GM23338 (cell line): ENCODE measurements at places on chromosomes 7 and 10. TPM values are rescaled to one million over a fixed set of nuclear protein-coding genes. Genes with fewer than 3 reads are reported as not detected.
A peak's percentile ranks its signal among the peaks of the same experiment; 100 is the strongest.

The COL13A1 gene
- 7.1 and 8.6 TPM in 2 replicates for total RNA-seq

The NUB1 gene
- total RNA-seq = 31.8 and 32.4 TPM in 2 replicates

The NPTX2 gene
- total RNA-seq = 24.1 and 29.9 TPM in 2 replicates

The LLCFC1 gene
- not detected in 2 replicates for total RNA-seq

The ZNF655 gene
- 55.8 and 61.3 TPM in 2 replicates for total RNA-seq

The FMC1 gene
- 4.8 and 5.2 TPM in 2 replicates for total RNA-seq

DNA sequence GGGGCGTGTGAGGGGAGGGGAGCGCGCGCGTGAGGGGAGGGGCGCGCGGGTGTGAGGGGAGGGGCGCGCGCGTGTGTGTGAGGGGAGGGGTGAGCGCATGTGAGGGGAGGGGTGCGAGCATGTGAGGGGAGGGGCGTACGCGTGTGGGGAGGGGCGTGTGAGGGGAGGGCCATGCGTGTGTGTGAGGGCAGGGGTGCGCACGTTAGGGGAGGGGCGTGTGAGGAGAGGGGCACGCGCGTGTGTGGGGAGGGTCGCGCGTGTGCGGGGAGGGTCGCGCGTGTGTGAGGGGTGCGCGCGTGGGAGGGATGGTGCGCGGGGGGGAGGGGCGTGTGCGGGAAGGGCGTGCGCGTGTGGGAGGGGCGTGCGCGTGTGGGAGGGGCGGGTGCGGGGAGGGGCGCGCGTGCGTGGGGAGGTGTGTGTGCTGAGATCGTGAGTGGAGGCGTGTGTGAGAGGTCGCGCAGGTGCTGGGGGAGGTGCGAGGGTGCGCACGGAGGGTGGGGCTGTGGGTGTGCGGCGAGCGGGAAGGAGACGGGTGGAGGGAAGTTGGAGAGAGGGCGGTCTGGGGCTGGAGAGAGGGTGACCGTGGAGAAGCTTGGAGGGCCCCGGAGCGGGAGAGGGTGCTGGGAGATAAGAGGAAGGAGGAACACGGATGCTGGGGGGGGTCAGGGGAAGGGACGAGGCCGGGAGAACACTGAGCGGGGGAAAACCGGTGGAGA lies 19.7 kb downstream of the MXI1 start:
- H3K4me1 ChIP-seq = peaks cover 14% of the 10 kb centered on the region
- H3K36me3 ChIP-seq = no peaks in the 10 kb centered on the region
- H3K4me3 ChIP-seq = peak overlapping the region; percentile 74
- no peak overlapping the region for H3K27ac ChIP-seq
- DNase-seq = peak; percentile 76

- H3K27ac ChIP-seq = no peak overlapping the region
- DNase-seq = no peak
- no peaks in the 10 kb centered on the region for H3K4me1 ChIP-seq
Observed at GRCh38 chr10:22534849-22535604, 179.4 kb downstream of the PIP4K2A start.

DNA sequence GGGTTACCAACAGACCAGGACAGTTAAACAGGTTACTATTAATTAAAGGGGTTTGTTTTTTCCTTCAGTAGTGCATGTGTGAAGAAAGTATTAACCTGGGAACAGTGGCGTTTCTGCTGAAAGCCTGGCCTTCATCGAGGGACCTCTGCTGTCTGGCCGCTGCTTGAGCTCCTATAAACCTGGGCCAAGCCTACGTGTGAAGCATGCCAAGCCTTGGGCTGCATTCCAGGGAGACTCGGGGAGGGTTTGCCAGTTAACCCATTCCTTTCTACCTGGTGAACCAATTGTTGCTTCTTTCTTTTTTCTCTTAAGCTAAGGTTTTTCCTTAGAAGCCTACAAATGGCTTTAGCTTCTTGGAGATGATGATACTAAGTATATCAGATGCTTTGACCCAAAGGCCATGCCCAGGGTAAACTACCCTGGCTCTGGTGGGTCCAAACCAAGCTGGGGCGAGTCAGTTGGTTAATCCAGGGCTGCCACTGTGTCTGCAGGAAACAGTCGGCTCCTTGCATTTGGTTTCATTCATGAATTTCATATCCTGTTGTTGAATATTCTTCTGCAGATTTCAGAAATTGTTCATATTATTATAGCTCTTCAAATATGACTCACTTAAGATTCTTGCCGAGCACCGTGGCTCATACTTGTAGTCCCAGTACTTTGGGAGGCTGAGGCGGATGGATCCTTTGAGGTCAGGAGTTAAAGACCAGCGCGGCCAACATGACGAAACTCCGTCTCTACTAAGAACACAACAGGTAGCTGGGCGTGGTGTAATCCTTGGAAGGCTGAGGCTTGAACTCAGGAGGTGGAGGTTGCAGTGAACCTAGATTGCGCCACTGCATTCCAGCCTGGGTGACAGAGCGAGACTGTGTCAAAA lies 23.8 kb downstream of the PFKP start:
- no peak overlapping the region for H3K4me3 ChIP-seq
- DNase-seq = peak; percentile 54
- 0 out of 2 replicates have a peak overlapping the region, but pooled peaks have one; percentile 10 for H3K27ac ChIP-seq
- no peaks in the 10 kb centered on the region for H3K27me3 ChIP-seq

DNA sequence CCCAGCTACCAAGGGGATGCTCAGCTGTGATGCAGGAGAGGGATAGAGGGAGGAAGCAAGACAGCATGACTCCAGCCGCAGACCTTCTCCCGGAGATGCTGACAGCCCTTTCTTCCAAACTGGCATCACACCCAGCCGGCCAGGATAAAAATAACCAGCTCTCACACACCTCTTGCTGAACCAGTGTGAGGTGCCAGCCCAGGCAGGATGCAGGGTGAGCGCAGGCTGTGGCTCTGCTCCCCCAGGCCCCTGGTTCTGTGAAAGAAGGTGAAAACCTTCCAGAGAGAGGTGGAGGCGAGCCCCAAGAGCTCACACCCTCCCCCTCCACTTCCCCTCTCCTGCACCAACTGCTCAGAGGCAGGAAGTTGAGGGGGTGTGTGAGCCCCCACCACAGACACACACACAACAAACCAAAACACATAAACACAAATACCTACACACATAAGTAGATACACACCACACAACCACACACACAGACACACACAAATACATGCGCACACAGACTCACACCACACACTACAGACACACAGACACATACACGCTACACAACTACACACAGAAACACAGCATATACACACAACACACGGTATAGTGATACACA lies 4.0 kb downstream of the GPR15LG start:
- no peaks in the 10 kb centered on the region for H3K27me3 ChIP-seq
- no peak for DNase-seq
- no peak overlapping the region for H3K4me3 ChIP-seq
- H3K4me1 ChIP-seq = no peaks in the 10 kb centered on the region
- no peak overlapping the region for H3K27ac ChIP-seq
- no peaks in the 10 kb centered on the region for H3K36me3 ChIP-seq

- no peak overlapping the region for H3K27ac ChIP-seq
- DNase-seq = no peak
- H3K4me3 ChIP-seq = no peak overlapping the region
Observed at GRCh38 chr7:92595281-92595680, 5.1 kb upstream of the FAM133B start.

DNA sequence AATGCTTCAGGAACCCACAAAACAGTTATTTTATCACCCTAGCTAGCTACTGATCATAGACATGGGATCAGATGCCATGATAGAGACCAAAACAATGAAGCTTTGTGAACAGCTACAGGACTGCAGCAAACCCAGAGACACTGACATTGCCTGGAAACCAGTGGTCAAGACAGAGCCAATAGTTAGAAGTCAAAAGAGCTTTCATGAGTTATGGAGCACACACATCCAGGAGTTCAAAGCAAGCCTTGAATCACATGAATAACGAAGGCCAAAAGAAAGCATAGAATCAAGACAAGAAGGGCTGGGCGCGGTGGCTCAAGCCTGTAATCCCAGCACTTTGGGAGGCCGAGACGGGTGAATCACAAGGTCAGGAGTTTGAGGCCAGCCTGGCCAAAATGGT lies 34.5 kb upstream of the GSAP start:
- no peak for DNase-seq
- no peak overlapping the region for H3K4me3 ChIP-seq
- peaks cover 11% of the 10 kb centered on the region for H3K4me1 ChIP-seq
- H3K27ac ChIP-seq = no peak overlapping the region
- H3K27me3 ChIP-seq = no peaks in the 10 kb centered on the region

GRCh38 chr7:107315716-107316220 lies 147.0 kb downstream of the HBP1 start:
- no peak overlapping the region for H3K27ac ChIP-seq
- H3K27me3 ChIP-seq = no peaks in the 10 kb centered on the region
- H3K4me1 ChIP-seq = no peaks in the 10 kb centered on the region
- DNase-seq = no peak

DNA sequence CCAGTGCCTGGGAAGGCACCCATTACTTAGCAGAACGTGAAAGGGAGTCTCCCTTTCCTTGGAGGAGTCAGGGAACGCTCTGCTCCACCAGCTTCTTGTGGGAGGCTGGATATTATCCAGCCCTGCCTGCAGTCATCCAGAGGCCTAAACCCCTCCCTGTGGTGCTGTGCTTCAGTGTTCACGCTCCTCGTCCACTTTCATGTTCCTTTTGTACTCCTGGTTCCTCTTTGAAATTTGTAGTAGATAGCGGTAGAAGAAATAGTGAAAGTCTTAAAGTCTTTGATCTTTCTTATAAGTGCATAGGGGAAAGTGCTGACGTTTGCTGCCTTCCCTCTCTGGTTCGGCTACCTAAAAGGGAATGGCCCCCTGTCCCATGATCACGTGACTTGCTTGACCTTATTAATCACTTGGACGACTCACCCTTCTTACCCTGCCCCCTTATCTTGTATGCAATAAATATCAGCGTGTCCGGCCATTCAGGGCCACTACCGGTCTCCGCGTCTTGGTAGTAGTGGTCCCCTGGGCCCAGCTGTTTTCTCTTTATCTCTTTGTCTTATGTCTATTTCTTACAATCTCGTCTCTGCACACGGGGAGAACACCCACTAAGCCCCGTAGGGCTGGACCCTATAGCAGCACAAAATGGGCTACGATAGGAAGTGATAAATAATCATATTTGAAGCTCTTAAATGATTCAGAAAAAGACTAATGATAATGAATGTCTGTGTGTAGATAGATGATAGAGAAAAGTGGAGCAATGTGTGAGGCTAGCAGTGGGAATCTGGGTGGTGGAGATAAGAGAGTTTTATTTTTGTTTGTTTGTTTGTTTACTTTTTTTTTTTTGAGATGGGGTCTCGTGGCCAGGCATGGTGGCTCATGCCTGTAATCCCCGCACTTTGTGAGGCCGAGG lies 5.8 kb upstream of the ESYT2 start:
- H3K4me1 ChIP-seq = peaks cover 25% of the 10 kb centered on the region
- H3K36me3 ChIP-seq = no peaks in the 10 kb centered on the region
- no peak overlapping the region for H3K4me3 ChIP-seq
- peaks cover 21% of the 10 kb centered on the region for H3K27me3 ChIP-seq

DNA sequence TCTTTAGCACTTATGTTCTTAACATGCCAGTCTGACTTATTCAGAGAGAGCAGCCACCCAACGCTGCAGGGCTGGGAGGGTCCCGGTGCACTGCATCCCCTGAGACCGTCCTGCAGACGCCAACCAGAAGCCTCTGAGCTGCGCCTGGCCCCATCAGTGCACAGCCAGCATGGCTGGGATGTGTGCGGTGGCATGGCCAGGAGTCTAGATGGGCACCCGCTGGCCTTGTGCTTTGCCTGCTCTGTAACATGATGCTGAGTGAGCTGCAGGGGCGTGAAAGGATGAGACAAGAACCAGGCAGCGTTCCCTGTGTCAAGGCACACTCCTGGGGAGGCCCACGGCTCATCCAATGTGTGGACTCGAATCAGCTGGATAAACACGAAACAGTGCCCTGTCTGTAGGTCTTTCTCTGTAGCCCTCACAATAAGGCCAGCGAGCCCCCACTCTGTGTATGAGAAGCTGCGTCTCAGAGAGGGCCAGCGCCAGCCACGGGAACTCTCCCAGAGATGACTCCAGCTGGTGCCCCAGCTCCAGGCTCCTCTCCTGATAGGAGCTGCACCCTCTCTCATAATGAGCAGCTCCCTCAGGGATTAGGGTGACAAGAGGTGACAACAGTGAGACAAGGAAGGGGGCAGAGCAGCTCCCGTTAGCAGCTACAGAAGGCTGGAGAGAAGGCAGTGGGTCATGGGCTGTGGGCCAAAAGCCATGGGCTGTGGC lies 96.8 kb downstream of the TNS3 start:
- no peak overlapping the region for H3K27ac ChIP-seq
- no peak overlapping the region for H3K4me3 ChIP-seq
- DNase-seq = no peak

DNA sequence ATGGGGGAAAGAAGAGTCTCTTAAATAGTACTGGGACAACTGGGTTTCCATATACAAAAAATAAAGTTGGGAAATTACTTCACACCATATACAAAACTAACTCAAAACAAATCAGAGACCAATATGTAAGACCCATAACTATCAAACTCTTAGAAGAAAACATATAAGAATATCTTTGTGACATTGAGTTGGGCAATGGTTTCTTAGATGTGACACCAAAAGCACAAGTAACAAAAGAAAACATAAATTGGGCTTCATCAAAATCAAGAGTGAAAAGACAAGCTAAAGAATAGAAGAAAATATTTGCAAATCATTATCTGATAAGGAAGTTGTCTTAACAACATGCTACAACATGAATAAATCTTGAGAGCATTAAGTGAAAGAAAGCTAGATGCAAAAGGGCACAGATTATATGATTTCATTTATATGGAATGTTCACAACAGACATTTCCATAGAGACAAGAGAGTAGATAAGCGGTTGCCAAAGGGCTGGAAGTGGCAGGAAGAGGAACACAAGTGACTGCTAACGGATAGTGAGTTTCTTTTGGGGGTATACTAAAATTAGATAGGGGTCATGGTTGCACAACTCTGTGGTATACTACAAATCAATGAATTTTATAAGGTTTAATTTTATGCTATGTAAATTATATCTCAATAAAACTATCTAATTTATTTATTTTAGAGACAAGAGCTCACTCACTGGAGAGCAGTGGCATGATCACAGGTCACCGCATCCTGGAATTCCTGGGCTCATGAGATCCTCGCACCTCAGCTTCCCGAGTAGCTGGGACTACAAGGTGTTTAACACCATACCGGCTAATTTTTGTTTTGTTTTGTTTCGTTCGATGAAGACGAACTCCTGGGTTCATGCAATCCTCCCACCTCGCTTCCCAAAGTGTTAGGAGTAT lies 35.4 kb downstream of the JMJD1C start:
- no peaks in the 10 kb centered on the region for H3K27me3 ChIP-seq
- 0 out of 2 replicates have a peak overlapping the region, but pooled peaks have one; percentile 8 for H3K27ac ChIP-seq
- peaks cover 41% of the 10 kb centered on the region for H3K4me1 ChIP-seq
- DNase-seq = no peak
- no peak overlapping the region for H3K4me3 ChIP-seq

GRCh38 chr10:132167976-132168375 lies 18.8 kb upstream of the DPYSL4 start:
- H3K4me3 ChIP-seq = no peak overlapping the region
- H3K27me3 ChIP-seq = no peaks in the 10 kb centered on the region
- no peak for DNase-seq
